OCI-LY7 (cell line): ENCODE measurements at places on chromosomes 12 and 14.

GRCh38 chr12:103036581-103037214 lies 79.2 kb downstream of the ASCL1 start:
- DNase-seq = no peak

GRCh38 chr14:38405851-38406635 lies 150.2 kb upstream of the CLEC14A start:
- no peak for DNase-seq

DNA sequence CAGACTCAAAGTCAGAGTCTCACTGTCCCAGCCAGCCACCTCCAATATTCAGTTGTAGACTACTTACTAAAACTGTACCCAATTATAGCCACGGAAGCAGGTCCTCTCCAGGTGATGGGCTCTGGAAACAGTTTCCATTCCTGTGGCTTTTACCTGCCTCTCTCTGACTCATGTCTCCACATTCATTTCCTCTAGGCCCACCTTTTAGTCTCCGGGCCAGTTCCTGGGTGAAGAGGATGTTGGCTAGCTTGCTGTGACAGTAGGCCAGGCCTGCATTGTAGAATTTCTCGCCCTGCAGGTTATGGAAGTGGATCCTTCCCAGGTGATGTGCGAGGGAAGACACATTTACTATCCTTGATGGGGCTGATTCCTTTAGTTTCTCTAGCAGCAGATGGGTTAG lies 5.6 kb downstream of the RDH11 start:
- DNase-seq = no peak

DNA sequence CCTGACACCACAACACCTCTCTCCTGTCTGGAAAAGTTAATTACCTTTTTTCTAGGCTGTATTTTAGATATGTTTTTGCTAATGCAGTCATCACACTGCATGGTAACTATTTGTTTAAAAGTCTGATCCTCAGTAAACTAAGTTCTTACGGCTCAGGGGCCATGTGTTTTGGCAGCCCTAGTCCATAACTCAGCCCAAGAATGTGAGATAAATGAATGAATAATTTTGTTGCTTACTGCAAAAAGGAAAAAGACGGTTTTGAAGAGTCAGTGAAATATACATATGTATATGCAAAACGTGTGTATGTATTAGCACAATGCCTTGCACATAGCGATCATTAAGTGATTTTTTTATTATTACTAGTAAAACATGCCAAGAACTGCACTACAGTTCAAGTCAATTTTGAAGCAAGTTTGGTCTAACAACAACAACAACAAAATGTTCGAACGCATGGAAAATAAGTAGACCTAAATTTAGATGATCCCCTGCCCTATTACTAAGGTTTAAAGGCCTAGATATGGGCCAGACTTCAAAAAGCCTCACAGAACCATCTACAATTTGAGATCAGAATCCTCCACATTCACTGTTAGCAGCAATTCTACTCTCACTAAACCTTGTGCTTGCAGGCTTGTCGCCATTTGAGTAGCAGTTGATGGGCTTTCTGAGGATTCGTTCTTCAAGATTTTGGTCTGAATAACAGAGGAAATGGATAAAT lies 140.0 kb downstream of the NDUFA12 start:
- no peak for DNase-seq

DNA sequence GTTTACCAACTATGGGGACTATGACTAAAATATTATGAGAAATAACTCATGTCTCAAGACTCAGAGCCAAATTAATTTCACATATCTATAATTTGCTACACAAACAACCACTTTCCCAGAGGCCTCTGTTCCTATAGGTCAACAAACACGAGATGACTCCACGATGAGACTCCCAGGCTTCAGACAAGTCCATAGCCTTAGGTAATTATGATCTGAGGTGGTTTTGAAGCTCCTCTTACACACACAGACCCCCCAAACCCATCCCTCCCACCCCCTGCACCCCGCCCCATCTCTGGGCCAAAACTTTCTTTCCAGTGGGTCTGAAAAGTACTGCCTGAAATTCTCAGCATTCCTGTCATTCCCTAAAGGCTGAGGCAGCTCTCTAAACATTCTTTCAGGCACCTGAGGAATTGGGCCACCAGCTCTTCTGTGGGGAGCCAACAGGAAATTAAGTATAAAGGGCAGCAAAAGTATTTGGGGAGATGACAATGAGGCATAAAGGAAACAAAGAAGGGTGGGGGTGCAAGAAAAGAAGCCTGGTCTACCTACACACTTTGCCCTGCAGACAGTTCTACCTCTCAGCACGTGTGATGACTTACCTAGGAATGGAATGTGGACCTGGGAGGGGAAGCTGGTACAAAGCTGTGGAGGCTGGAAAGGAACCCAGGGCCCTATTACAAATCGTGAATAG lies 143.6 kb downstream of the PAWR start:
- DNase-seq = no peak

DNA sequence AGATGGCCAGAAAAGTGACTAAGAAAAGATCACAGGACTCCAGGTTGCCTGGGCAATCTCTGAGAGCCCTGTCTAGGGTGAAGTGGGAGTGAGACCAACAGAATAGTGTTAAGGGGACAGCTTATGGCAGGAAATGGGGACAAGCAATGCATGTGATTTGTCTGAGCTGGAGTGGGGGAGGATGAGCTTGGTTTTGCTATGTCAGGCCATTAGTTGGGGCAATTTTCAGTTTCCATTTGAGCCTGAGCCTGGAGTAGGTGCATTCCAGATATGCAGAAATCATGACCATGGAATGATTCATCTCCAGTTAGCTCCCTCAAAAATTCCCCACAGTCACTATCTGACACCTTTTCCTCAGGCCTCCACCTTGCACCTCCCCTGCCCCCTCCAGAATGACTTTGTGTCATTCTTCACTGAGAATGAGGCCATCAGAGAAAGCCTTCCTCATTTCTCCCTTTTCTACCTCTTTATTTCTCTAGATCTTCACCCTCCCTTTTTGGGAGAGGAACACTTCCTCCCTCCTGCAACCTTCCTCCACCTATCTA lies 150.9 kb upstream of the PLEKHG7 start:
- DNase-seq = no peak

GRCh38 chr12:28050606-28051005 lies 78.1 kb upstream of the PTHLH start:
- DNase-seq = no peak

- DNase-seq = no peak
Measured at GRCh38 chr14:63155511-63156185, 48.6 kb upstream of the RHOJ start.

DNA sequence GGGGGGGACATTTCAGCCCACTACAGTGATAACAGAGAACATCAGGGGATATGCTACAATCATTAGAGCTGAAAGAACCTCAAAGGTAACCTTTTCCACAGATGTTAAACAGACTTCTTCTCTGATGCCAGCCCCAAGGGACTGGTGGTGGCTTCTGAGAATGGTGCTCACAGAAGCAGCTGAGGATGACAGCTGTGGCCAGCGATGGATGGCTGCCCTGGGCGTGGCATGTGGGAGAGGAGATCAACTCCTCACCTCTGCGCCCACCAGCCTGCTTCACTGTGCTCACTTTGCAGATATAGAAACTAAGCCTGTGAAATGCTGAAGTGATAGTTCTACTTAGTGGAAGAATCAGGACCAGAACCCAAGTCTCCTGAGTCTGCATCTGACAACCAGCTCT lies 33.0 kb downstream of the FOXN3 start:
- peak; percentile 98 for DNase-seq

DNA sequence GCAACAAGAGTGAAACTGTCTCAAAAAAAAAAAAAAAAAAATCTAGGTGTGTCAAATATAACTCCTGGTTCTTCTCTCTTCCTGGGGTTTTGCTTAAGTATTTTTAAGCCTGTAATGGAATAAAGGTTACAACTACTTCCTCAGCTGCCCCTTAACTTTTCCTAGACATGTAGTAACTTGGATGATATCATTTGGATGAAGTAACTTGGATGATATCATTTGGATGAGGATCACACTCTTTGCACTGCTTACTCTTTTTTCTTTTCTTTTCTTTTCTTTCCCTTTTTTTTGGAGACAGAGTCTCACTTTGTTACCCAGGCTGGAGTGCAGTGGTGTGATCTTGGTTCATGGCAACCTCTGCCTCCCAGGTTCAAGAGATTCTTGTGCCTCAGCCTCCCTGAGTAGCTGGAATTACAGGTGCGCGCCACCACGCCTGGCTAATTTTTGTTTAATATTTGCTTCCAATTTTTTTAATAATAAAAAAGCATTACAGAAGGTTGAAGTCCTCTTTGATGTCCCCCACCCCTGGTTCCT lies 775 bp upstream of the FAM186A start:
- DNase-seq = no peak
